ENCODE measurements at places on chromosomes 4 and X.

GRCh38 chrX:95903490-95903889 lies 781.2 kb upstream of the DIAPH2 start:
- peak; percentile 12 for DNase-seq

DNA sequence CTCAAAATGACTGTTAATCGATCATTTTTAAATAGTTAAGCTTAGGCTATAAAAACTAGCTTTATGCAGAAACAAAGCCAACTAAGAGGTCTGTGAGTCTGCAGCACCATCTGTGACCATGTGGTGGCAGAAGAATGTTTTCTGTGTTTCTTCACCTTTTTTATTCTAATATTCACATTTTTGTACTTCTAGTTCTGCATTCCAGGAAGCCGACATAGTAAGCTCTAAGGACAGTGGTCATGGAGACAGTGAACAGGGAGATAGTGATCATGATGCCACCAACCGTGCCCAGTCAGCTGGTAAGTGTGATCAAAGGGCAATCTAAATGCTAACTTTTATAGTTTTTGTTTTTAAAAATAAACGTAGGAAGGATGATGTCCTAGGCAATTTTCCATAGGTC lies 5.6 kb downstream of the PCDH10 start:
- peak; percentile 64 for DNase-seq

GRCh38 chr4:149751174-149751573 lies 64.5 kb downstream of the IQCM start:
- no peak for DNase-seq

- no peak for DNase-seq
Observed at GRCh38 chr4:98444371-98444770, 183.2 kb downstream of the RAP1GDS1 start.

GRCh38 chrX:148995661-148996060 lies 495.2 kb downstream of the AFF2 start:
- DNase-seq, result no peak

DNA sequence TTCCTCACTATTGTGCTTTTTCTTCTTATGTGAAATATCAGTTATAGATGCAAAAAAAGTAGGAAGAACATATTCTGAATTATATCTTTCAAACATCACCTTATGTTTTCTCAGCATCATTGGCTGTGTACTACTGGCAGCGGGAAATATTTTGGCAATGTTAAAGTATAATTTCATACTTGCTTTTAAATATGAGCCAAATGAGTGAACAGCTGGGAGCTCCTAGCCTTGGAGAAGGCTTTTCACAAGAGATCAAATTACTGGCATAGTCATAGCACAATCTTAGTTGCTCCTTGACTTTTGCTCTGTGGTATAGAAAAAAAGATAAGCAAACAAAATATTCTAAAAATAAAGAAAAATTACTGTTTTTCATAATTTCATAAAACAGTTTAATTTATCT lies 1575.8 kb upstream of the PABPC4L start:
- no peak for DNase-seq

DNA sequence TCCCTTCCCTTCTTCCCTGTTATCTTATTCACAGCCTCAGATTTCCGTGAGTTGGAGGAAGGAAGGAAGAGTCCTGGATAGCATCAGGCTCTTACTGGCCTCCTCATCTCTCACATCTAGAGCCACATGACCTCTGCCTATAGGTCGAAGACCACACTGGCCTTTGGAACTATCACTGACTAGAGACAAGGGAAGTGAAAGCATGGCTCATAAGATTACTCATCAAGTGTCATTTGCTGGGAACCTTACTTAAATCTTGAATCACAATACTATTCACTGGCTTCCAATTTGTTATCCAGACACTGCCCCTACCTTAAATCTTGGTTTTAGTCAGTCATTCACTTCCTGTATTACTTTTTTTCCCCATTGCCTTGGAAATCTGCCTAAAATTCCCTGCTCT lies 61.6 kb upstream of the MTMR8 start:
- DNase-seq, result no peak

- no peak for DNase-seq
Observed at GRCh38 chr4:152949930-152950329, 13.8 kb downstream of the FHDC1 start.

DNA sequence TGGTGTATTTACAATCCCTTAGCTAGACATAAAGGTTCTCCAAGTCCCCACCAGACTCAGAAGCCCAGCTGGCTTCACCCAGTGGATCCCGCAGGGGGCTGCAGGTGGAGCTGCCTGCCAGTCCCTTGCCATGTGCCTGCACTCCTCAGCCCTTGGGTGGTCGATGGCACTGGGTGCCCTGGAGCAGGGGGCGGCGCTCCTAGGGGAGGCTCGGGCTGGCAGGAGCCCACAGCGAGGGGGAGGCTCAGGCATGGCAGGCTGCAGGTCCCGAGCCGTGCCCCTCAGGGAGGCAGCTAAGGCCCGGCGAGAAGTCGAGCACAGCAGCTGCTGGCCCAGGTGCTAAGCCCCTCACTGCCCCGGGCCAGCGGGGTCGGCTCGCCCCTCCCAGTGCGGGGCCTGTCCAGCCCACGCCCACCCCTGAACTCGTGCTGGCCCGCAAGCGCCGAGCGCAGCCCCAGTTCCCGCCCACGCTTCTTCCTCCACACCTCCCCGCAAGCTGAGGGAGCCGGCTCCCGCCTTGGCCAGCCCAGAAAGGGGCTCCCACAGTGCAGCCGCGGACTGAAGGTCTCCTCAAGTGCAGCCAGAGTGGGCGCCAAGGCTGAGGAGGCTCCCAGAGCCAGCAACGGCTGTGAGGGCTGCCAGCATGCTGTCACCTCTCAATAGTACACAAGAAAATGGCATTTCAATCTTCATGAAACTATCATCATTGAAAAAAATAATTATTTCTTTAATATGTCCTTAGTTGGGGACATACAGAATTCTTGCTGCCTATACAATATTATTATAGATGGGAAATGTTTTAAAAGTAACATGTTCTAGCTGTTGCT lies 189.1 kb downstream of the SLC7A11 start:
- DNase-seq, result peak; percentile 12

GRCh38 chrX:74080165-74080564 lies 223.8 kb upstream of the ZCCHC13 start:
- peak; percentile 6 for DNase-seq

GRCh38 chr4:166143227-166143626 lies 270.2 kb downstream of the TLL1 start:
- peak; percentile 69 for DNase-seq

DNA sequence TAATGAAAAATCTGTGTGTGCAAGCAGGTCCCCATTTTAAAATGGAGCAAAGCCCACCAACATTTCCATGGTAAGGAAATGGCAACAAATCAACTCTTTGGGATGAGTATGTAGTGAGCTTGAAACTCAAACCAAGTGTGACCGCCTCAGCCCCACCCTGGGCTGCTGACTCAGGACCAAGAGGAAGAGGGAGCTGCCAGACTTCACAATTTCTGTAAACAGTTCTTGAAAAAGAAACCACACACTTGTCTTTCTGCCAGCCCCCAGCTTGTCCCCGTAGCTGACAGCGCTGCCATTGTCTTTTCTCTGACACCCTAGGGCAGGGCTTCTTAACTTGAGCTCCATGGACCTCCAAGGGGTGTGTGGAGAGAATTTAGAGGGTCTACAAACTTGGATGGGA lies 10.3 kb downstream of the RTL5 start:
- peak; percentile 66 for DNase-seq

DNA sequence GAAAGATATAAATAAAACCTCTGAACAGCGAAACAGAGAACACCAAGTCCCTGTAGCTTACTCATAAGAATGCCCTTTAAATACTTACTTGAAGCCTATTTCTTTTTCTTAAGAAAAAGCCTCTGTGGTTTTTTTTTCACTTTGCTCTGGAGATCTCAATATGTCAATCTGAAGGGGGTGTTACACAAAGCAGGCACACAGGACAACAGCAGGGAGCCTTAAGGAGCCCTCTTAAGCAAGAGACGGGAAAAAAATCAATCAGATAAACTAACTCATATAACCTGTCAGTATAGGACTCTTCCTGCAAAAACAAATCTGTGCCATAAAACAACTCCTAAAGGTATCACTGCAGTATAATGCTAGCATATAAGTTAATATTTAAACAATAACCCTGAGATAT lies 611.1 kb upstream of the ATOH1 start:
- no peak for DNase-seq

- DNase-seq, result no peak
Observed at GRCh38 chrX:23228454-23228853, 106.2 kb upstream of the PTCHD1 start.
